Glomerular endothelial cell (primary cell): ENCODE measurements at places on chromosomes 3 and 15. TPM values are rescaled to one million over a fixed set of nuclear protein-coding genes. Genes with fewer than 3 reads are reported as not detected.

Gene UCN2
- total RNA-seq, result 0.24 and 1.2 TPM in 2 replicates

Gene MKRN2OS
- not detected in 2 replicates for total RNA-seq

Gene CCDC191
- total RNA-seq, result 1.5 and 4.8 TPM in 2 replicates

Gene POLQ
- total RNA-seq, result 0.68 and 1.6 TPM in 2 replicates

Gene C3orf85
- not detected in 2 replicates for total RNA-seq

Gene RAD51
- total RNA-seq, result 3.4 and 4.7 TPM in 2 replicates

Gene CCDC39
- total RNA-seq, result 0.06 TPM in 1 of 2 replicates, not detected in the other

Gene SNRPA1
- 33.6 and 46.3 TPM in 2 replicates for total RNA-seq

Gene GPR171
- not detected in 2 replicates for total RNA-seq

Gene LYZL4
- total RNA-seq, result not detected in 2 replicates

Gene SPSB4
- 0.53 TPM in 1 of 2 replicates, not detected in the other for total RNA-seq

Gene MBD4
- 15.0 and 18.4 TPM in 2 replicates for total RNA-seq

Gene CAMP
- not detected in 2 replicates for total RNA-seq

Gene SNURF
- total RNA-seq, result 2.6 and 2.8 TPM in 2 replicates

Gene FBLN2
- total RNA-seq, result 1.6 and 14.2 TPM in 2 replicates

Gene SCN11A
- total RNA-seq, result 0.15 and 0.23 TPM in 2 replicates

Gene CCNB2
- total RNA-seq, result 8.9 and 22.3 TPM in 2 replicates

Gene VEPH1
- 68.7 and 80.8 TPM in 2 replicates for total RNA-seq

Gene ACVR2B
- total RNA-seq, result 3.7 and 4.8 TPM in 2 replicates

Gene GRAMD1C
- 14.4 and 17.8 TPM in 2 replicates for total RNA-seq

Gene SEMA3F
- total RNA-seq, result 95.6 and 106 TPM in 2 replicates

Gene ANKRD34C
- not detected in 2 replicates for total RNA-seq

Gene MORC1
- total RNA-seq, result not detected in 2 replicates

Gene SOX14
- not detected in 2 replicates for total RNA-seq

Gene CCR3
- total RNA-seq, result not detected in 2 replicates

Gene FAM81A
- total RNA-seq, result 0.41 TPM in 1 of 2 replicates, not detected in the other

Gene TUSC7
- not detected in 2 replicates for total RNA-seq

Gene EOMES
- not detected in 2 replicates for total RNA-seq

Gene LARP6
- 18.4 and 48.9 TPM in 2 replicates for total RNA-seq
